ENCODE measurements at places on chromosomes 5 and 9.

DNA sequence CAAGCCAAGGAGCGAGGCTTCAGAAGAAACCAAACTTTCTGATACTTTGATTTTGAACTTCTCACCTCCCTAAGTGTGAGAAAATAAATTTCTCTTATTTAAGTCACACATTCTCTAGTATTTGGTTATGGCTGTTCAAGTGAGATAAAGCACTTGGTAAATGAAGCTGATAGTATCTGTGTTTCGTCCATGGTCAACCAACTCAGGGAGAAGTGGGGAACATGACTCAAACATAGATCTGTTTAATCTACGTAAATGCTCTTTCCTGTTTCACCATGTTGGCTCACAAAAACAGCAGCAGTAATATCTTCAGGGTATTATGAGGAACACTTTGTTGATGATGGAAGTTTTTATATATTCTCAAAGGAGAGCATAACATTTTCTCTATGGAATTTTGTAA, 2167.2 kb upstream of the C9orf72 start:
- no peak for DNase-seq

- no peak for DNase-seq
Measured at GRCh38 chr9:136137321-136138265, 18.9 kb upstream of the TMEM250 start.

DNA sequence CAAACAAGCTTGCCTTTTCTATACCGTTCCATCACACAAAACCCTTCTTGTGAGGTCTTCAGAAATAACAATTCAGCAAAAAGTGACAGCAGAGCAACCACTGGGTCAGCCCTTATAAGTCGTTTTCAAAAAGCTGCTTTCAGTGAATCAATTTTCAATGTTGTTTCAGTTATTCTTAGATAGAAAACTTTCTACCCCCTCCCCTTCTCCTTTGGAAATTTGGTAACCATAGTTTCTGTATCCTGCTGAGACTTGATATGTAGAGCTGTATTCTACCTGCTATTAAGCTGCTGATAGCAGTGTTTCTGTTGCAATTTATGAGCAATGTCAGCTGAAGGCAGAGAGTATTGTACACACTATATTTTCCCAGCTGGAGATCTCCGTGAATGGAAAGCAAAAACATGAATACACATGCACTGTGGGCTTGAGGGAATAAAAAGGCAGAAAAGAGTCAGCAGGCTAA, 75.7 kb downstream of the ZNF608 start:
- no peak for DNase-seq

GRCh38 chr9:119250730-119251129, 118.5 kb downstream of the BRINP1 start:
- DNase-seq: no peak

DNA sequence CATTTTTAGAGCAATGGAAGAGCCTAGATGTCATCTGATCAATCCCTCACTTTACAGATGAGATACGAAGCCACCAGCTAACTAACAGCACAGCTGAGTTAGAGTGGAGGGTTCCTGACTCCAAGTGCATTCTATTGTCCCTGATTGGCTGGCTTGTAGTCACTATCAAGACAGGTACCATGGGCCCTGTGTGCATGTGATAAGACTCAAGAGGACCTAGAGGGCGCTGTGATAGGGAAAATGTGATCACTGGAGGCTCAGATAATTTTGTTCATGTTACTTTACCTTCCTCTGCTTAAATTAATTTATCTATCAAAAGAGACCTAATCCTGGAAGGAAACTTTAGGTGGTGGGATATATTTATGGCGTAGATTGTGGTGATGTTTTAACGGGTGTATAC, 19.5 kb upstream of the SNAPC3 start:
- DNase-seq: no peak

GRCh38 chr9:127214421-127215267, 49.9 kb upstream of the GARNL3 start:
- DNase-seq: peak; percentile 49

DNA sequence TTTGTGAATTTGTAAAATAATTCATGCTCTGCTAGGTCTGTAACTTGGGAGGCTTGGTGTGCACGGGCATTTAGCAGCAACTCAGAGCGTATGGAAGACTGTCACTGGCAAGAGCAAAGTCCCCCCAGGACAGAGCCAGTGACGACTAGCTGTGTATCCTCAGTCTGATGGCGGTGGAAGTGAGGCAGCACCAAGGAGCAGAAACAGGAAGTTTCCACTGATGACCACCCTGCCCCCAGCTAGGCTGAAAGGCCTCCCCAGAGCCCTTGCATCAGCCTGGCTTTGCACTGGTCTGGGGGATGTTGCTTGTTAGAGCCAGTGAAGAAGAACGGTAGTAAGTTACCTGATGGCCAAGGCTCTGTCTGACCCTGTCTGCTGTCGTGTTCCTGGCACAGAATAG, 66.8 kb upstream of the ABL1 start:
- no peak for DNase-seq

- no peak for DNase-seq
Measured at GRCh38 chr5:38929838-38930237, 84.0 kb downstream of the OSMR start.

Data from NCI-H1436 (cell line).